Renal cortex interstitium (tissue), 15 donors: ENCODE measurements at places on chromosomes 7 and 10.
A peak's percentile ranks its signal among the peaks of the same experiment; 100 is the strongest.

GRCh38 chr7:154484406-154484805, 432.2 kb downstream of the DPP6 start:
- no peak for DNase-seq

- no peak for DNase-seq
Observed at GRCh38 chr10:20776384-20777118, 120.6 kb downstream of the NEBL start.

DNA sequence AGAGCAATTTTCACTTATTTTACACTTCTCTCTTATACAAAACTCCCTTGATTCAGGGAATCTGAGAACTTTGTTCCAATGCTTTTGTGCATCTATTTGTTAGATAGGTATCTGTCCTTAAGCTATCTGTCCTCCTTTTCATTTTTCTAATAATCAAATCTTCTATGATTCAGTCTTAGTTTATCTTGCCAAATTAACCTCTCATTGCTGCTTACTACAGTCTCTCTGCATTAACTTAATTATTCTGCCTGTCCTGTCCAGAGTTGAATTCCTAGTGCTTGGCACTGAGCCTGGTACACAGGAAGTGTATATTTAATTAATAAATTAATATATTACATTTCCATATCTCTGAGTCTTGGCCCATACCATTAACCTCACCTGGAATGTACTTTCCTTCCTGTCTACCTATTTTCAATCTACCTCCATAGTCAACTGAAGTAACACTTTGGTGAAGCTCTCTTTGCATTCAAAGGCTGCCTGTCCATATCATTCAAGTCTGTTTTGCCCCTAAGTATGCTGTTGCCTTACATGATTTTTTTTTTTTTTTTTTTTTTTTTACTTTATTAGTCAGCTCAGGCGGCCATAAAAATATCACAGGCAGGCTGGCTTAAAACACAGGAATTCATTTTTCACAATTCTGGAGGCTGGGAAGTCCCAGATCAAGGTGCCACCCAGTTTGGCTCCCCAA, 66.0 kb upstream of the CSTF2T start:
- DNase-seq = no peak

- no peak for DNase-seq
Observed at GRCh38 chr10:4720463-4720862, 105.5 kb upstream of the AKR1E2 start.

DNA sequence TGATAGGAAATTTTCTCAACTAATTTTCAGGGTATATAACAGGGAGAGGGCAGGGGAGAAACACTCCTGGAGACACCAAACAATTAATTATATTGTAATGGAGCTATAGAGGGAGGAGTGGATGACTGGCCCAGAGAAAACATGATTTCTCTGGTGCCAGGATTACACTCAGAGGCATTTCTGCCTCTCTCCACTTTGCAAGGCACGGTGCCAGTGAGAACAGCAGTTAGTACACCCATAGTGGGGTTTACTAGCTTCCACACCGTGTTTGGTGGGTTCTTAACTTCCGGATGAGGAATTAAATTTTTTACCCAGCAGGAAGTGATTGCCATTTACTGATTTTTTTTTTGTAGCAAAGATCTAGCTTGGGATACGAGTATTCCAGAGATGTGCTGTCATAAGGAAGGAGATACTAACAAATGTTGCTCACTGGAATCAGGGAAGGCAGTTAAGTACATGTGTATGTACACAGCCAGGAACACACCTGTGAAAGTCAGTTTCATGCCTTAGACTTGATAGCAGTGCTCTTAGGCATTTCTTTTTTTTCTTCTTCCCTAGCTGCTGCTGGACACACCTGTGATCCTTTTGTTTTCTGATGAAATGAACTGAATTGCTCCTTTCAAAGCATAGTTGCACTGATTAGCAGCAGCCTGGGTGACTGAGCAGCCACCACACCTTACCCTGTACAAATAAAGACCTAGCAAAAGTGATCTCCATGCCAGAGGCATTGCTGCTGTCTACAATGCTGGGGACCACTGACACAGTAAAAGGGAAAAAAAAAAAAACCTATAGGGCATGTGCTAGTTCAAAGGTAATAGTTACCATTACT, 58.1 kb downstream of the POLL start:
- no peak for DNase-seq

- DNase-seq = no peak
Observed at GRCh38 chr7:155882596-155882995, 70.3 kb upstream of the SHH start.

GRCh38 chr10:13672548-13672947, 85.8 kb downstream of the PRPF18 start:
- DNase-seq = no peak

DNA sequence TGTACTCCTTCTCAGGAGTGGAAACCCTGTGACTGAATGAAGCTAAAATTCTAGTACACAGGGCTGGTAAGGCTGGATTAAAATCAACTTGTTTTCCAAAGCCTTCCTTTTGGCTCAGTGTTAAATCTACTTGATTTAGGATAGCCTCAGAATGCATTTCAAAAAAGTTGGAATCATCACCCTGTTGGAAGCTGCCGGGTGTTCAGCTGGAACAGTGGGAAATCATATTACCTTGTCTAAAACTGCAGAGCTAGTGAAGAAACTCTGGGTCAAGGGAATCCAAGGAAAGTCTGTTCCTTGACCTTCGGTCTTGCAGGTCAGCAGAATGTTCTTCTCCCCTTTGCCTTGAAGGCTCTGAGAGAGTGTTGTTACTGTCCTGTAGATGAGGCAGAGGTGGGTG, 252.1 kb upstream of the INHBA start:
- no peak for DNase-seq

GRCh38 chr10:13457958-13458686, 70.7 kb downstream of the BEND7 start:
- no peak for DNase-seq

- no peak for DNase-seq
Observed at GRCh38 chr10:110794808-110795207, 76.9 kb upstream of the PDCD4 start.

GRCh38 chr10:72754275-72755032, 62.5 kb downstream of the MCU start:
- DNase-seq = no peak

DNA sequence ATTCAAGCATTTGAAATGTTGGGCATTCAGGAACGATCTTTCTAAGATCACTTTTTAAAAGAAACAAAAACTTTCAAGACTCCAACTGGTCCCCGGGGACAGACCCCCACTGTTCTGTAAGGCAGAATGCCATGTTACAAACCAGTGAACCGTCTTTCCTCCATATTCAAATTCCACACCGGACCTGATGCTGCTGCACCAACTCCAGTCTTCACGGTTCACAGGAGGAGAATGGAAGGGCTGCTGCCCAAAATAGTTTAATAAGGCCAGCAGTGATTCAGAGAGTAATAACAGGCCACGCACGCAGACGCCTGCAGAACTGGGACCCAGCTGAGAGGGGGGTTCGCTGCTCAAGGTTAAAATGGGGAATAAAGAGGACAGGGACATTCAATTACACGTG, 47.2 kb downstream of the OSBPL3 start:
- no peak for DNase-seq

DNA sequence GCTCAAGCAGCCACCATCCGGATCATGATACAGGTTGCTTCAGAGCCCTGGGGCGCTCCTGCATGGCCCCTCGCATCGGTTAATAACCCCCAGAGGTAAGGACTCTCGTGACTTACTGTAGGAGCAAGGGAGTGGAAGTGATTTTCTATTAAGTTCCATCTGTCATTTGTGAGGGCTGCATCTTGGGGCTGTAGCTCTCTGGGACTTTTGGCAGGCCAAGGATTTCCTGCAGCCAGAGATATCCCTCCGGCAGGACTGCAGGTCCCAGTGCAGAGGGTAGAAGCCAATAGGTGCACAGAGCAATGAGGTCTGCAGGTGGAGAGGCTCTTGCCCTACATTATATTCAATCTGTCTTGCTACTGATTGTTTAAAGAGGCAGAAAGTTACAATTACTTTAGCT, 356.8 kb upstream of the ADARB2 start:
- DNase-seq = no peak

- DNase-seq = no peak
Observed at GRCh38 chr10:72954596-72955554, at the start of gene PLA2G12B. PLA2G12B (minus strand) TSS chr10:72954806; CDS start chr10:72954685, 121 bp downstream.

GRCh38 chr10:25614652-25615051, 319.4 kb upstream of the MYO3A start:
- DNase-seq = no peak

- DNase-seq = peak; percentile 90
Observed at GRCh38 chr10:117375360-117376178, at the start of gene PDZD8. PDZD8 (minus strand) TSS chr10:117375440; CDS start chr10:117375227, 213 bp downstream.

GRCh38 chr7:97390915-97391593, 273.6 kb downstream of the SDHAF3 start:
- no peak for DNase-seq

DNA sequence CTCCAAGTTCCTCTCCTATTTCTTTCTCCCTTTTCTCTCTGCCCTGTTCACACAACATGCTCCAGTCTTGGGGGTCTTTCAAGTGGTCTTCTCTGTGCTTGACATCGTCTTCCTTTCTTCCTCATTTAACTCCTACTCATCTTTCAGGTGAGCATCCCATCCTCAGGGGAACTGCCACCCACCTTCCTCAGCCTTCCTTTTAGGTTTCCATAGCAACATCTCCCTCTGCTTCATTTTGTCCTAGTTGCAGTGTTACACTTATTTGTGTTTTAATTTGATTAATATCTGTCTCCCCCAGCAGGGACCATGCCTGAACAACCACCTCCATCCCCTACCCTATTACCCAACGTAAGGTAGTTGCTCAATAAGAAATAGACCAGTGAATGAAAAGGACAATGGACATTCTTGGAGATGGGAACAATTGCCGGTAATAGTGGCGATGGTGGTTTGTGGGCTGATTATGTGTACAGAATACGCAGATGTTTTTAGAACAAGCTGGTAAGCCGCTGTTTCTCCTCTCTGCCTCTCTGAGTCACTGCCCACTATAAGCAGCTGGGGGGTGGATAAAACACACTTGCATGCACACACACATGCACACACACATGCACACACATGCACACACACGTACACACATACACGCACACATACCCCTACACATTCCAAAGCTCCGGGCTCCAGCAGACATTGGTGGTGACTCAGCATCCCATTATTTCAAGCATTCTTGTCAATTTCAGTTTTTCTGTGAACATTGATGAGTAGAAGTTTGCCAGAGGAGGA, 251.6 kb downstream of the GATA3 start:
- DNase-seq = no peak

GRCh38 chr7:79298145-79298760, 155.2 kb downstream of the MAGI2 start:
- peak; percentile 41 for DNase-seq

GRCh38 chr7:136869001-136869961, 829 bp downstream of the CHRM2 start:
- no peak for DNase-seq

- DNase-seq = no peak
Observed at GRCh38 chr10:78523453-78523852, 489.8 kb downstream of the RPS24 start.

DNA sequence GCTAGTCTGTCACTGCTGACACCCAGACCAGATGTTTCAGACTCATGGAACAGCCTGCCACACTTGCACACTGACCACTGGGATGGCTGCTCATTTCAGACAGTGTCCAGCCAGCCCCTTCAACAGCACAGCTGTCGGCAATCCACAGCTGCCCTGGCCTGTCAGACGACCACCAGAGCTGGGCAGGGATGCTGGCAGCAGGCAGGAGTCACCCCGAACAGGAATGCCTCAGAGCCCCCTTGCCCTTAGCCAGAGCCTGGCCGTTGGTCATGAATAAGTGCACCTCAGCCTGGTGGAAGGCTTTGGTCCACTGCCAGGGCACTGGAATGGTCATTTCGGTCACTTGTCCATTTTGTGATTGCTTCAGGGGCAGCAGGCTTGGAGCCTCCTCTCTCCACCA, 149.6 kb upstream of the TCERG1L start:
- no peak for DNase-seq

- no peak for DNase-seq
Observed at GRCh38 chr7:43658718-43659548, 70.4 kb downstream of the COA1 start.

GRCh38 chr7:128177768-128178550, 63.1 kb upstream of the LEP start:
- DNase-seq = no peak

GRCh38 chr7:110066843-110067242, 1024.1 kb upstream of the LRRN3 start:
- no peak for DNase-seq

GRCh38 chr7:93890041-93890463, 501 bp downstream of the TFPI2 start:
- DNase-seq = peak; percentile 42
